ENCODE measurements at places on chromosomes 3 and 15.
A peak's percentile ranks its signal among the peaks of the same experiment; 100 is the strongest.

GRCh38 chr3:60839246-60839645 lies 412.0 kb downstream of the FHIT start:
- DNase-seq: no peak

- no peak for DNase-seq
These were observed 2.1 kb upstream of the CNBP start for GRCh38 chr3:129185783-129186182.

DNA sequence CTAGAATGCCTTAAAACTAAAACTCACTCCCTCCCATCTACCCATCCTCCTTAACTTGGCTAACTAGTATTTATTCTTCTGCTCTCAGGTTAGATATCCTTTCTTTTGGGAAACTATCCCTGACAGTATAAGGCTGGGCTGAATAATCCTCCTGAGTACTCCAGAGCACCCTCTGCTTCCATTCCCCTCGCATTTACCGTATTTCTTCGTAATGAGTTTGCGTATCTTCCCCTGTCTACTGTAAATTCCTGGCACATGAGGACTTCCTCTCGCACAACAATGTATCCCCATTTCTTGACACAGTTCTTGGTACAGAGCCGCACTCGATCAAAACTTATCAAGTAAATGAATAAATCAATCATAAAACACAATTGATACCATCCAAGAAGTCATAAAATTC lies 82.9 kb upstream of the AKAP13 start:
- no peak for DNase-seq

GRCh38 chr3:128195369-128195768 lies 42.1 kb downstream of the EEFSEC start:
- DNase-seq: no peak

DNA sequence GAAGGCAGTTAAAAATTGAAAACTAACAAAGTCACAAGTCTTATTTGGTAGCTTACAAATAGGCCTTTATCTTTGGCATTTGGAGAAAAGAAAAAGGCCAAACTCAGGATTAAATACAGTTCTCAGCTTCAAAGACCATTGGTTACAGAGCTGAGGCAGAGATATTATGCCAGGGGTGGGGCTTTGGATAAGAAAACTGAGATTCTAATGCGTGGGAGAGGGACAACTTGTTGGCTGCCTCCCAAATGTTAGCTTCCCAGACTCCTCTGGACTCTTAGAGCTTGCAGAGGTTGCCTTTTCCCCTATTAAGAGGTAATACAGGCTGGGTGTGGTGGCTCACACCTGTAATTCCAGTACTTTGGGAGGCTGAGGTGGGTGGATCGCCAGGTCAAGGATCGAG lies 231.8 kb downstream of the SQOR start:
- DNase-seq: no peak

DNA sequence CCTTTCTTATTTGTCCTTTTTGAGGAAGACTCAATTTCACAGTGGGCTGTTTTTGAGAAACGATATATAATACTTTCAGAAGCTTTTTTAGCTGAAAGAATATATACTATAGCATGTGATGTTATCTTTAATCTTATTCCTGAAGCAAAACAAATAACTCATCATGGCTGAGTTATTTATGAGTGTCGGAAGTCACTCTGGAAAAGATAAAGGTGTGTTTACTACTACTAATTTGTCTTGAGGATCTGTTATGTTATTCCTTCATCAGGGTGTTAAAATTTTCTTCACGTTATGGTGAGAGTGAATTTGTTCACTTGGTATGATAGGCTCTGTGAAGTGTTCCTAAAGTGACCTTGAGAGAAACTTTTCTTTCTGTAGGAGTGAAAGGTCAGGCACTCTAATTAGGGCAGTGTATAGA lies 4.7 kb downstream of the TCF12 start:
- no peak for DNase-seq

GRCh38 chr3:172749230-172749965 lies 1.1 kb upstream of the ECT2 start:
- DNase-seq: no peak

DNA sequence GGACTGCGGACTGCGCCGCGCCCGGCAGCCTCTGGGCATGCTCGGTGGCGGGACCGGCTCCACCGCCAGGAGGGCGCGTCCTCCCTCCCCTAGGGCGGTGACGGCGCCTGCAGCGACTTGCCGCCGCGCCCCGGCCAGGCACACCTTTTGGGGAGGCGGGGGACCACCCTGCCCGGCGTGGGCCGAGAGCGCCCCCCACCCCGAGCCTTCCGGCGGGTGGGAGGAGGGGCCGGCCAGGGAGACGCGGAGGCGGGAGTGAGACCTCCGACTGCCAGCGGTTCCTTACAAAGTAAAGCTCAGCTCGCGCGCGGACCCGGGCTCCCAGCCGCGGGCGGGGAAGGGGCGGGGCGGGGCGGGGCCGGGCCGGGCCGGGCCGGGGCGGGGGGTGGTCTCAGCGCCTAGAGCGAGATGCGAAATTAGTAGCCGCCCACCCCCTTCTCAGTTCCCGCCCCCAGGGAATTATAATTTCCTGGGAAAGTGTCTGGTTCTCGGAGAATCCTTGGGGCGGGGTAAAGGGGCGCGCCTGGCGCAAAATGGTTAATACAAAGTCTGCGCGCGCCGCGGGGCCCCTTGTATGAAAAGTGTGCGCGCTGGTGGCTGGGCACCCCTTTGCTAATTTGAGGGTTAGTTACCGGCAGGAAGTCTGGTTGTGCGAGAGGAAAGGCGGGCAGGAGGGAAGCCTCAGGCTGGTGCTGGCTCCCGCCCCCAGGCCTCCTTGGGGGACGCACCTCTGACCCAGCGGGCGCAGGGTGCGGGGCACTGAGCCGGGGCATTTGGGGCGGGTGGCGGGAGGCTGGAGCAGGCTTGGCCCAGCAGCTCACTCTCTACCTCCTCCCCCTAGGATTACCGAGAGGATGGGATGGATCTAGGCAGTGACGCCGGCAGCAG lies 224.8 kb upstream of the IL12A start:
- peak; percentile 85 for DNase-seq
